GM03348 (cell line): ENCODE measurements at places on chromosomes 4 and X.

DNA sequence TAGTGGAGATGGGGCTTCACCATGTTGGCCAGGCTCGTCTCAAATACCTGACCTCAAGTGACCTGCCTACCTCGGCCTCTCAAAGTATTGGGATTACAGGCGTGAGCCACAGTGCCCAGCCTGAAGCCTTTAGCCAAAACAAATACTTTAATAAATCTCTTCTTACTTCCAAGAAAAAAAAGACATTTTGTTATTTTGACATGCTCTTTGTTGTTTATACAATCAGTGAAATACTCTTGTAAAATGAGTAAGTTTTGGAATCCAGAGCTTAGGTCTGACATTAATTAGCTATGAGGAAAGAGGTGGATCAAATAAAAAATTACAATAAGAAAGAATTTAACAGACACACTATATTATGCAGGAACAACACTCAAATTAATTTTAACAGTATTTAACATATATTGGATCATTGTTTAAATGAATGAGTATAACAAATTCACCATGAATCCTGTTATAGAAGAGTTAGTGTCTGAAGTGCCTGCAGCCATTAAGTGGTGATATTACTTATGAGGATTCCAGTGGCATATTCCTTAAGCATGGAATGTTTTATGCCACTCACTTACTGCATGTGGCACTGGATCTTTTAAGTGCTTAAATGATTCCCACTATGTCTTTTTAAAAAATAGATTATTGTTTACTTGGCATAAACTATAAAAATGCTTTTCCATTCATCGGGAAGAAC is 260.1 kb upstream of the GIMD1 start:
- DNase-seq = no peak

DNA sequence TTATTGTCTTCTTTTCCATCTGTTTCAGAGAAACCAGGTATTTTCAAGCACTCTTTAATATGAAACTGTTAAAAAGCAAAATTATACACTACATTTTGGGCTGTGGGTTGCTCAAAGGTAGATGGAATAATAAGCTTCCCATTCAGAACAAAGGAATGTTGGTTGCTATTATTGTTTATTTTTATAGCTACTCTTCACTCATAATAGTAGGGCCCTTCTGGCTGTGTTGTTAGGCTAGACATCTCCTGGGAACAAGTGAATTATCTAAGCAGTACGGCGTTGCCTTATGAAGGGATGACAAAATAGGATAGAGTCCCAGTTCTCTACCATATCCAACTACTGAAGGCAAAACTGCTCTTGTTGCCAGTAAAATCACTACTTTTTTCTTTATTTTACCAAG is 34.2 kb downstream of the TENM3 start:
- DNase-seq = peak; percentile 37

GRCh38 chr4:52250154-52250553 is 199.1 kb downstream of the SPATA18 start:
- no peak for DNase-seq

- DNase-seq = no peak
Observed at GRCh38 chr4:106048250-106048971, 153.1 kb downstream of the NPNT start.

- DNase-seq = no peak
Observed at GRCh38 chr4:70426789-70427188, 29.0 kb downstream of the OPRPN start.

GRCh38 chr4:8340781-8341241 is 71.3 kb downstream of the HTRA3 start:
- DNase-seq = peak; percentile 53

DNA sequence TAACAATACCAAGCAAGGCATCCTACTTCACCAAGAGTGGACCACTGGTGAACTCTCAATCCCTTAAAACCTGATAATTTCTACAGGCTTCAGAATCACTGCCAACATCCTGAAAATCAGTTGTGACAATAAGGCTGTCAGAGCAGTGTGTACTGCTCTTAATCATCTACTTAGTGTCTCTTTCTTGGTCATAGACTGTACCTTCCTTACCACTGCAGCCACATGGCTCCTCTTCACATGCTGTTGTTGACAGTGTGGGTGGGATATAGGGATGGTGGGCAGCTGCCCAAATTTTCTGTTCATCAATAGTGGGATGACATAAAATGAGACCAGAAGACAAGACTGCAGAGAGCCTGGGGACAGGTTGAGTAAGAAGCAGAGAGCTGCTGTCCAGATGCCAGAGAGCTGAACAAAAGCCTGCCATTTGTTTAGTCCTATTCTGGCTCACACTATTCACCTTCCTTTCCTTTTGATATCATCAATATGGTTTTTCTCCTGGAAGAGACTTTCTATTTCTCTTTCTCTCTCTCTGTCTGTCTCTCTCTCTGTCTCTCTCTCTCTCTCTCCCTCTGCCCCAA is 178.9 kb downstream of the MGST2 start:
- no peak for DNase-seq

- no peak for DNase-seq
Observed at GRCh38 chrX:5528057-5528456, 700.6 kb downstream of the NLGN4X start.

GRCh38 chr4:101157415-101158133 is 189.8 kb downstream of the PPP3CA start:
- DNase-seq = no peak

GRCh38 chr4:8928074-8928473 is 56.4 kb upstream of the HMX1 start:
- no peak for DNase-seq

- DNase-seq = no peak
Observed at GRCh38 chr4:3244747-3245146, 4.2 kb upstream of the MSANTD1 start.

- no peak for DNase-seq
Observed at GRCh38 chr4:138835832-138836533, 179.6 kb upstream of the NOCT start.

- no peak for DNase-seq
Observed at GRCh38 chrX:38060331-38060878, 54.1 kb downstream of the SYTL5 start.

GRCh38 chr4:91422011-91422410 is 881.8 kb upstream of the GRID2 start:
- DNase-seq = no peak

GRCh38 chr4:110742143-110742542 is 119.3 kb upstream of the PITX2 start:
- no peak for DNase-seq

DNA sequence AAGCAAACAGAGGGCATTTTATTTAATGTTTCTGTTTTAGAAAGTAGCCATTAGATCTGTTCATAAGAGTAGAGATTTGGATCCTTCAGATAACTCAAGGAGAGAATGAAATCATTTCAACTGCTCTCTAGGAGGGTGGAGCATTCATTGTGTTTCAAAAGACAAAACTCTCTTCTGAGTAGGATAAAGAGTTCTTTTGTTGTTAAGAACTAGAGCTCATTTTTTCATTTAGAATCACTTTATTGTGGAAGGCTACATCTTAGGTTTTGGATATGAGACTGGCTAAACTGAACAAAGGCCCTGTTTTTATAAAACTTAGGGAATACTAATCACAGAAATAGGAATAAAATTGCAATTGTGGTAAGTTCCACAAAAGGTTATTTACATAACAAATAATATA is 193.9 kb upstream of the PCDH10 start:
- no peak for DNase-seq

GRCh38 chrX:85992811-85993229 is 54.5 kb downstream of the CHM start:
- peak; percentile 15 for DNase-seq

DNA sequence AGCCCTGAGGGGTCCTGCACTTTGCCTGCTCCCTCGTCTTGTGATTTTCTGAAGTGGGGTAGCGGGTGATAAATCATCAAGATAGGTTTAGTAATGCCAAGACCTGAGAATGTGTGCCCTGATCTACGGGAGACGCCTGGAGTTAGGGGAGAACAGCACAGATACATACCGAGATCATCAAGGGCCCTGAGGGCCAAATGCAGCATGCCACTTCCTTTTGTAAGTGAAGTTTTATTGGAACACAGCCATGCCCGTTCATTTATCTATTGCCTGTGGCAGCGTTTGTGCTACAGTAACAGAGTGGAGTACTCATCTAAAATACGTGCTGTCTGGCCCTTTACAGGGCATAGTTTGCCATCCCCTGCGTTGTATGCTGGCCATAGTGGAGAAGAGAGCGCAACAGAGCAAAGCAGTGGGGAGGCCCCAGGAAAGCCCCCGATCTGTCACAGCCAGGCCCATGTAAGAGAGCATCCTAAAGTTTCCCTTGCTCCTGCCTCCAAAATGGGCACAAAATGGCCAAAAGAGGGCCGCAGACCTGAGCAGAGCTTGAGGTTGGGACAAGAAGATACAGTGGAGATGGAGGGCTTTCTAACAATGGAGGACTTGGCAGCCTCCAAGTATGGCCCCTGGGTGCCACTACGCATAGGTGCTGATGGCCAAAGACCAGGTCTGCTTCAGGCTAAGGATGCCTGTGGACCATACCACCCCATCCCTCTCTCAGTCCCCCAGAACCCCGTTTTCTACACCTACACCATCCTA is 167.0 kb downstream of the SMIM20 start:
- DNase-seq = no peak

DNA sequence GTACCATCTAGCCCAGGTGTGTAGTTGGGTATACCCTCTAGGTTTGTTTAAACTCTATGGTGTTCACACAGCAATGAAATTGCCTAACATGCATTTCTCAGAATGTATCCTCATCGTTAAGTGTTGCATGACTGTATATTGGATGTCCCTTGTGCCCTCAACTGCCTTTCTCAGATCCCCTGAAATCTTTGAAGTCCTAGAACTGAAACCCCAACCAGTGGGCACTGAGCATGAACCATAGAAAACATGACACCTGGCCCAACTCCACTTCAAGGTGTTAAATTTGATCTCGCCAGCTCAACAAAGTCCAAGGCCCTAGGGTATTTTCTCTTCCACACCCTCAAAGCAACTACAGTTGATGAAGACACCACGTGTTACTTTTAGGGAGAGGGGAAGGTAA is 35.6 kb downstream of the GPR143 start:
- no peak for DNase-seq

- DNase-seq = no peak
Observed at GRCh38 chrX:97867266-97867665, 983.6 kb downstream of the RPA4 start.

DNA sequence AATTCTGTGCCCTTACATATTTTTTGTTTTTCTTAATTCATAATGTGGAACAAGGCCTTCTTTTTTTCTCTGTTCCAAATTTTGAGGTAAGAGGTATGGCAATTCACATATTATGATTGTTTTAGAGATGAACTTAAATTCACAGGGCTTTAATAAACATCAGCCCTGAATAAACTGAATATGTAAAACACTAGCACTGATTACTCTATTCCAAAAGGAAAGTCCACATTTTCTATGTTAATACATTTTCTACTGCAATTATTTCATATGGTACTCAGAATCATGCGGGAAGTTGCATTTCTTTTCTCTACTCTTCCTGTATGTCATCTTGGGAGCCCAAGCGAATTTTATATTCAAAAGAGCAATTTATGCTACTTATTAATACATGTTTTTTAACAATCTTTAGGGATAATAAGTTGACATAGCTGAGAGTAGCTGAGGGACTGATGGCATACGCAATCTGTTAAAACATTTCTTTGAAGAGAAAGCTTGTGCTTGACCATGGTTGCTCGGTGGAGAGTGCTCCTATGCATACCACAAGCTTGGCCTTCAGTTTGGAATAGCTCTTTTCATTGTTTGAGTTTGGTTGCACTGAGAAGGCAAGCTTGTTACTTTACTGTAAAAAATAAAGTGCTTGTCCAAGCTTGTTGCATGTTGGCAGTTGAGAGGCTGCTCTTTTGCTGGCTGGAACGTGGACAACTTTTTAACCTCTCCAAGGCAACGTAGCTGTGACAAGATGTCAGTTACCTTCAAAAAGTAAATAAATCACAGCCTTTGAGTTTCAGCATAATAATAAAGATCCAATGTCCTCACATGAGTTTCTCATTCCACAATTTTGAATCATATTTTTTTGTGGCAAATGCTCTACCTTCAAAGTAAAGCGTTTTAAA is 196.3 kb upstream of the SPRY1 start:
- no peak for DNase-seq

DNA sequence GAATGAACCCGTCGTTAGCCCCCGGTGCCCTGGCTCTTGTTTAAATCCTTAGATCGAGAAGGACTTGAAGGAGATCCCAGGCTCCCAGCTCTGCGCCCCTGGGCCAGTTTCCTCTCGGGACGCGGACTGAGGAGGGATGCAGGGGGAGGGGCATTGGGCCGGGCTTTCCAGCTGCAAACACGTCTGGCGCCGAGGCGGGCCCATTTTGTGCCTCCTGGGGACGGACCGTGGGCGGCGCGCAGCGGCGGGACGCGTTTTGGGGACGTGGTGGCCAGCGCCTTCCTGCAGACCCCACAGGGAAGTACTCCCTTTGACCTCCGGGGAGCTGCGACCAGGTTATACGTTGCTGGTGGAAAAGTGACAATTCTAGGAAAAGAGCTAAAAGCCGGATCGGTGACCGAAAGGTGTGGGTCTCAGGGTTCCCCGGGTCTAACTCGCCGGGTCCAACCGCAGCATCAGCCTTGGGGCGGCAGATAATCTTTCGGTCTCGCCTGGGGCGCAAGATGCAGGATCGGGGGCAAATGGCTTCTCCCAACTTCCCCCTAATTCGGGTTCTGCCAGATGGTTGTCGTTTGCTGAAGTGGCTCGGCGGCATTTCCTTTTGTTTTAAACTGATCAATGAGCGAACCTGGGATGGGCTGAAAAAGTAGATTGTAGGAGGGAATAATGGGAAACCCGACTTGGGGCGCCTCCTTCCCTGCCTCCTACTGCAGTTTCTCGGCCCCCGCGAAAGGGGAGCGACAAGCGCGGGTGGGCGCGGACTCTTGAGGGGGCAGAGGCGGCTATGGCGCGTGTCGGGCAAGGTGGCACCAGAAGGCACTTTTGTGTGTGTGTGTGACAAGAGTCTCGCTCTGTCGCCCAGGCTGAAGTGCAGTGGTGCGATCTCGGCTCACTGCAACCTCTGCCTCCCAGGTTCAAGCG is 2.9 kb downstream of the PDGFRA start:
- peak; percentile 79 for DNase-seq

- DNase-seq = no peak
Observed at GRCh38 chrX:112839856-112840255, 775 bp downstream of the AMOT start.

- no peak for DNase-seq
Observed at GRCh38 chrX:129958814-129959492, 23.5 kb upstream of the BCORL1 start.

- no peak for DNase-seq
Observed at GRCh38 chr4:177391287-177391686, 51.0 kb downstream of the AGA start.

GRCh38 chrX:153546386-153546785 is 28.9 kb downstream of the ATP2B3 start:
- DNase-seq = no peak

- peak; percentile 68 for DNase-seq
Observed at GRCh38 chr4:128220286-128221235, 67.1 kb downstream of the PGRMC2 start.

DNA sequence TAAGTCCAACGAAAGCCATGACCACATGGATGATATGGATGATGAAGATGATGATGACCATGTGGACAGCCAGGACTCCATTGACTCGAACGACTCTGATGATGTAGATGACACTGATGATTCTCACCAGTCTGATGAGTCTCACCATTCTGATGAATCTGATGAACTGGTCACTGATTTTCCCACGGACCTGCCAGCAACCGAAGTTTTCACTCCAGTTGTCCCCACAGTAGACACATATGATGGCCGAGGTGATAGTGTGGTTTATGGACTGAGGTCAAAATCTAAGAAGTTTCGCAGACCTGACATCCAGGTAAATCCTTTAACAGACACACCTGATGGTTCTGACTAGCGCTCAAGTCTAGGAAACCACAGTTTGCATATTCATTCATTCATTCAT is 6.0 kb downstream of the SPP1 start:
- no peak for DNase-seq

- no peak for DNase-seq
Observed at GRCh38 chr4:174273930-174274329, 9.5 kb downstream of the FBXO8 start.
